ENCODE measurements at places on chromosomes 3 and 15.

- no peak for DNase-seq
These were observed 456 bp upstream of the TMEM62 start for GRCh38 chr15:43132830-43133429.

- no peak for DNase-seq
These were observed 88.9 kb downstream of the TBC1D2B start for GRCh38 chr15:77988347-77989295.

GRCh38 chr3:173711619-173712018 is 314.1 kb downstream of the NLGN1 start:
- no peak for DNase-seq

- no peak for DNase-seq
These were observed 27.9 kb downstream of the TP53BP1 start for GRCh38 chr15:43465100-43465499.

DNA sequence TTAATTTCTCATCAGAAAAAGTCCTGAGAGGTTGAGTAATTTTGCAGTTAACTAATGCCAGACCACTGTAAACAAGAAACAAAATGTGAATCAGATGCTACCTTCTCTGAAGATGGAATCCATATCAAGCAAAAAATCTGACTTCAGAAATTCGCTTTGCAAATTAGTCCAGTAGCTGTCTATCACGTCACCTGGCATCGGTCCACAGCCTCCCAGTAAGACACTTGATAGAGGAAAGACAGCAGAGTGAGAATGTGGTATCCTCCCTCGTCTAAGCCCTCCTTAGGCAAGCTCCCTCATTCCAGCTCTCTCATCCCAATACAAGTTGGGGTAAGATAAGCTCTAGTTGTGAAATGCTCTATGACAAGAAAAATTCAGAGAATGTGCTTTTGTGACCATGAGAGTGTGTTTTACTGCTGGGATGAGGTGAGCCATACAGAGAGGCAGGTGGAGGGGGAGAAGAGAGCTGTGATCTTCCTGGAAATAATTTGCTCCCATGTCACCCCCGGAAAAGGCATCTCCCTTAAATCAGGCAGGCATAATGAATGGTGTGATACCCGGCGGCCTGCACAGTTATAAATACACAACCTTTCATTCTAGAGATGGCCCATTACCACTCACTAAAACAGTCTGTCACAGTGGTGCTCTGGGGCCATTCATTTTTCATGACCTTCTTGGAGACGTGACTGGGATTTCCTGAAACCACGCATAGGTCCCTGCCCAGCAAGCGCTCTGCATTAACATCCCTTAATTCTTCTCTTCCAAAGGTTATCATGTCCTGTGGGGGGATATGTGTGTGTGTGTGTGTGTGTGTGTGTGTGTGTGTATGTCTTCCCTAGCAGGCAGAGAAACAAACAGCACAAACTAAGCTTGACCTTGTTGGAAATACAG is 602.0 kb upstream of the KCNMB2 start:
- DNase-seq: no peak

- DNase-seq: no peak
These were observed 65.4 kb downstream of the TFRC start for GRCh38 chr3:196016485-196016884.

DNA sequence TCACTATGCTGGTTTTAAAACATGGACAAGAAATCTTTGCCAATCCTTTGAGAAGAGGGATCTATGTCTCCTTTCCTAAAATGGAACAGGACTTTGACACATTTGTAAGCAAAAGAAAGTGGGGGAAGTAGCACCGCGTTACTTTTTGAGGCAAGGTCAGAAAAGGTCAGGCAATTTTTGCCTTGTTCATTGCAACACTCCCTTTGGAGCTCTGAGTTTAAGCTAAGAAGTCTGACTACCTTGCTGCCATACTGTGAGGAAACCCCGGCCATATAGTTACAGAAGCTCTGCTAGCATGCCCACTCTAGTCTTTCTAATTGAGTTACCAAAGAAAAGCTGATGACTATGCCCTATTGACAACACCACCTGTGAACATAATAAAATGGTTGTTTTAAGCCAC is 1.4 kb downstream of the FAM227B start:
- no peak for DNase-seq

DNA sequence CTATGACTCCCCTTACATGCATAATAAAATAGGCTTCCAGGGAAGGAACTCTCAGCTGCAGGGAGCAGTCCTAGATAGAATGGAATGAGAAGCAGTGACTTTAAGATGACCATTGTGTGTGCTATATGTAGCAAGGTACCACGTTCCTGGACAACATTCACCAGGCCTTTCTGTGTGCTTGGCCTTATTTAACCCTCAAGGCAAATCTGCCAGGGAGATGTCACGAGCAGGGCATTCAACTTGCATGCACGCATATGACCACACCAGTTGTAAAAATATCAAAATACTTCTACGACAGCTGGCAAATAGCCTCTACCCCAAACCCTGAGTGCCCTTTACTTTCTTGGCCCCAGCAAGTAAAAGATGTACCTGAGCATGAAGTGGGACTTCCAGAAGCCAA is 197.3 kb upstream of the ST8SIA2 start:
- no peak for DNase-seq

DNA sequence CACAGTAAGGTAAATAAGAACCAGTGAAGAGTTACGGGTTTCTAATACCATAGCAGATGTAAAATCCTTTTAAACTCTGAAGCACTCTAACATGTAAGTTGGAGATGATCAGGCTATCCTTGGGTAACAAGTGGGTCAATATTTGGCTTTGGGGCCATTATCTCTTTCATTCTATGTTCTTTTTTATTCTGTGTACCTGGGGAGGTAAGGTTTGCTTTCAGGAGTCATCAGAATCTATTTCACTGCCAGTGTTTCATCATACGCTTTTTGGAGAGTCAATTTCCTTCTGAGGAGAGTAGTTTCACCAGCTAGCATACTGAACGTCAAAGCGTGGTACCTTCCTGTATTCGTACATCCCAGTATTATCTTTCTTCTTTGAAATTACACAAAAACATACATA is 166.5 kb downstream of the GMNC start:
- DNase-seq: no peak

- DNase-seq: no peak
These were observed 11.5 kb downstream of the GATA2 start for GRCh38 chr3:128481438-128481942.

- DNase-seq: no peak
These were observed 83.0 kb upstream of the LMOD3 start for GRCh38 chr3:69205385-69205784.

- DNase-seq: no peak
These were observed 87.7 kb upstream of the LIMD1 start for GRCh38 chr3:45506751-45507391.

- DNase-seq: no peak
These were observed 30.4 kb downstream of the VGLL4 start for GRCh38 chr3:11613319-11613718.
